ENCODE measurements at places on chromosomes 3 and 15. TPM values are rescaled to one million over a fixed set of nuclear protein-coding genes. Genes with fewer than 3 reads are reported as not detected.

- no peak for DNase-seq
Measured at GRCh38 chr3:34070831-34071585, 272.6 kb downstream of the PDCD6IP start.

DNA sequence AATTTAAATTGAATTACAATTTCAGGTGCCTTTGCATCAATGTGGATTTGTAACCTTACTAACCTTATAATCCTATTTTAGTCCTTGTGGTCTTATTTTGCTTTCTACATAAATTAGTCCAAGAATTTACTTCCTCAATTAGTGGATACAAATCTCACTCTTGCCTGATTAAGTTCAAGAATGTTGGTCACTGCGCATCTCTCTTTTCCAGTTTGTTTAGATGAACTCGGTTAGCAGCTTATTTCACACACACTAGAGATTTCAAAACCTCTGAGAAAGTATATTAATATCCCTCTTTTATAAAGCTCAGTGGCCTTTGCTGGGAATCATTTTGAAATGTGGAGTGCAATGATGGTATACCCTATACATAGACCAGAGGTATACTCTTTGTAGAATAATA, 243.4 kb downstream of the DTWD1 start:
- no peak for DNase-seq

DNA sequence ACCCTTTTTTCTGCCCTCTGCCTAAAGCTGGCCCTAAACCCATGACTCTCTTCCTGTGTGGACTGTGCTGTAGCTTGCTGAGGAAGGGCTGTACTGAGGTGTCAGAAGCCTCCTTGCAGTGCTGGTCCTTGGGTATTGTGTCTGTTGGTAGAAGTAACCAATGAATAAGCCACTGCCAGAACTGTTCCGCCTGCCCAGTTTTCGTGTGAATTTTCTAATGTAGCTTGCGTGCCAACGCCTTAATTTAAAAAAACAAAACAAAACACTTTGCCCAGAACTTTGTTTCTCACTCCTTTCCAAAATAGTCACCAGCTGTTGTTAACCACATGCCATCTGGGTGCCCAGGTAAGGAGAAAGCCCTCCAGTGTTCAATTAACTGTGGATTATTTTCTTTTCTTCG, 101.9 kb downstream of the KLHL25 start:
- DNase-seq, result peak; percentile 21

GRCh38 chr3:13018043-13018451, 55.2 kb downstream of the IQSEC1 start:
- DNase-seq, result no peak

GRCh38 chr3:43347774-43348173, 61.4 kb downstream of the SNRK start:
- no peak for DNase-seq

GRCh38 chr3:8540456-8540855, 38.8 kb downstream of the LMCD1 start:
- no peak for DNase-seq

DNA sequence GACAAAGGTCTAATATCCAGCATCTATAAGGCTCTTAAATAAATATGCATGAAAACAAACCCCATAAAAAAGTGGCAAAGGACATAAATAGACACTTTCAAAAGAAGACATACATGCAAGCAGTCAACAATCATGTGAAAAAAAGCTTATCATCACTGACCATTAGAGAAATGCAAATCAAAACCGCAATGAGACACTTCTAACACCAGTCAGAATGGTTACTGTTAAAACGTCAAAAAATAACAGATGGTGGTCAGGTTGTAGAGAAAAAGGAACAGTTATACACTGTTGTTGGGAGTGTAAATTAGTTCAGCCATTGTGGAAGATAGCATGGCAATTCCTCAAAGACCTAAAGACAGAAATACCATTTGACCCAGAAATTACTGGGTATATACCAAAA, 440.7 kb upstream of the KCNMB2 start:
- DNase-seq, result no peak

GRCh38 chr3:30680789-30681648, 74.6 kb downstream of the TGFBR2 start:
- no peak for DNase-seq

DNA sequence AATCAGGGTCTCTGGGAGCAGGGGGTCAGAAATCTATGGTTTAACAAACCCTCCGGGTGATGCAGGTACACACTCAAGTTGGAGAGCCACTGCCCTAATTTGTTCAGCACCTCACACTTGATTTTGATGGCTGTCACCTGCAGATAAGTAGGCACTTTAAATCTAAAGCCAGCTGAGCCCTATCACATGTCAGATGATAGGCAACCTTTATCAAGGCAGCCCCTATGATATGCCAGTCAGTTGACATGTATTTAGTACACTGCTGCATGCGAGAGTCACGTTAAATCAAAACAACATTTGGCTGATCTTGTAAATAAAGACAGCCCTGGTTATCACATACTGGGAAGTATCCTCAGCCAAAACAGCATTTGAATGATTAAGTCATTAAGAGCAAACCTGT, 104.4 kb upstream of the MCTP2 start:
- DNase-seq, result no peak

DNA sequence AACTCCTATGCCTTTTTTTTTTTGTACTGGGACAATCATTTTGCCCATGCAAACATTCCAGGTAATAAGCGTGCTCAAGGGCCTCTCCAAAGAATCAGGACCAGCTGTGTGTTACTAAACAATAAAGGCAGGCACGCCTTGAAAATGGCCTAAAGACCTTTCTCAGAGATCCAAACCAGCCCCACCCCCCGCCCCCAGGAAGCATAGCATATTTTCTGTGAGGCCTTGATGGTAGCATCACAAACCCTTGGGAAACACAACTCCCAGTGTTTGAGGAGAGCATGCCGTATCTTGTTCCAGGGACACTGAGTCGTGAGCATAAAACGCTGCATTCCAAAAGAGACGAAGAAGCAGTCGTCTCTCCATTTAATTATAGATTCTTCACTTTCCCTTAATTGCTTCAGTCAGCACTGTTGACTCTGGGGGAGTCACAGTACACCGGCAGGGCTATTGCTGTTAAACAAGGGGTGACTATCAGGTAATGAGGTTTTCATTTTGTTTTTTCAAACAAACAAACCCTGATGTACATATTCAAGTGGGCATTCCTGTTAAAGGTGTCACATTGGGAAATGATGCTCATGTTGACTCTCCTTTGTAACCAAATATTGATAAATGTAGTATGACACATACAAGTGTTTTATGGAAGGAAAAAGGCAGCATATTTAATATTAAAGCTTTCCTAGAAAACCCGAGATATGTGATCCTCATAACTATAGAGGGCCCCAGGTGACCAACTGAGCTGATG, 4.4 kb upstream of the TPM1 start:
- no peak for DNase-seq

DNA sequence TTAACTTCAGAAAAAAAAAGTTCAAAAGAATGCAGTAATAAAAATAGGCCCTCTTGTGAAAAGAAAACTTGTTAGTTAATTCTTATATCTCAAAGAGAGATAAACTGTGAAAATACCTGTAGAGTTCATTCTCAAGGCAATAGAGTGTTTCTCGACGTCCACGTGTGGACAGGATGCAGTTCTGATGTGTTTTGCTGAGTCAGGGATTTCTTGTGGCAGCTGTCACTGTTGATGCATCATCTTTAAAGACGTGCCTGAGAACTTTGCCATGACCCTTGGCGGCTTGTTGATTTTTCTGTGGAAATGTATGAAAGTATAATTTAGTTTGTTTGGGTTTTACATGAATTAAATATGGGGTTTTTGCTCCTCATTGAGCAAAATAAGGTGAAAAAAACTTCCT, 702.2 kb downstream of the NLGN1 start:
- DNase-seq, result no peak

- no peak for DNase-seq
Measured at GRCh38 chr3:14301558-14301957, 100.8 kb upstream of the SLC6A6 start.

DNA sequence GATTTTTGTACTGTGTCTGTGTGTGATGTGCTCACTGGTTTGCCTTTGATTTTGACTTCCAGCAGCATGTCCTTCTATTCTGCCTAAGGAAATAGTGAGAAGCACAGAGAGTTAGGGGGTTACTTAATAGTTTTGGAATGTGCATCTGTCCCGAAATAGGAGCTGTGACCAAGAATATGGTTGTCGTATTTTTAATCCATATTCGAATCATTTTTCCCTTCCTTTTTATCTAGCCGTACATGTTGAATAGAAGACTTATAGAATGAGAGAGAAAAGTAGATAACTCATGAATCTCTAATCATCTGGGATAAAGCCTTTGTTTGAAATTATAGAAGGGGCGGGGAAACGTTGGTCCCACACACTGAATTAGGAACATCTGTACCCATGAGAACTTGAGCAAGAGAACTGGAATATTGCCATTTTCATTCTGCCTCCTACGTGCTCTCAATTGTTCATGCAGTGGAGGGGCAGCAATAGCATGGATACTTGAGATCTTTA, 23.6 kb downstream of the CRTC3 start:
- no peak for DNase-seq

DNA sequence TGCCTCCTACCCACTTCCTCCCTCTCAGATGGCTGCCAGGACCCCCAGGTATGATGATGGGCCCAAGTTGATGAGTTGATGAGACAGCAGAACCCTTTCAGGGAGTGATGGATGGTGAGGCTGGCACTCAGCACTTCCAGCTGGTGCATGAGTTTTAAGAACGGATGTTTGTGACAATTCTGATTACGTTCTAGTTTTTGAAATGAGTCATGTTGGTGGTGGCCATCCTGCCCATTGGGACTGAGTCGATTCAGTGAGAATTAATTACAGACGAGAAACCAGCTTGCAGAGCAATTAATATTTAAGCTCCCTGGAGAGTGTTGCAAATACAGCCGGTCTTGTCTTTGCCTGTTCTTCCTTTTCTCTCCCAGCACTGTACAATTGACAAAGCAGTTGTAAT, 56.9 kb upstream of the NR2C2 start:
- no peak for DNase-seq

DNA sequence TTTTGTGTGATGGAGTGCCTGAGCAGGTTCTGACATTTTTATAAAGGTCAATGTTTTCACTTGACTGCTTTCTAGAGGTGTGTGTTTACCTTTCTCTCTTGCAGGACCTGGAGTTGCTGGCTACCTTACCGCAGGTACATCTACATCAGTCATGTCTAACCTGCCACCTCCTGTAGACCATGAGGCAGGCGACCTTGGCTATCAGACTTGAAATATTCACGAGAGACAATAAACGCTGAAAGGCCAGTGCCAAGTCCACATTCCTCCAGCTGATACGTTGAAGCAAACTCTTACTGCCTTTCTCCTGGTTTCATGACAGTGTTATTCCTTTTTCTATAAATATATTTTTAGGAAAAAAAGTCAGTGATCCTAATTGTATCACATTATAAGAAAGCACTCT, 59.0 kb upstream of the ACKR4 start:
- no peak for DNase-seq

- no peak for DNase-seq
Measured at GRCh38 chr3:112425858-112426750, 73.2 kb downstream of the BTLA start.

DNA sequence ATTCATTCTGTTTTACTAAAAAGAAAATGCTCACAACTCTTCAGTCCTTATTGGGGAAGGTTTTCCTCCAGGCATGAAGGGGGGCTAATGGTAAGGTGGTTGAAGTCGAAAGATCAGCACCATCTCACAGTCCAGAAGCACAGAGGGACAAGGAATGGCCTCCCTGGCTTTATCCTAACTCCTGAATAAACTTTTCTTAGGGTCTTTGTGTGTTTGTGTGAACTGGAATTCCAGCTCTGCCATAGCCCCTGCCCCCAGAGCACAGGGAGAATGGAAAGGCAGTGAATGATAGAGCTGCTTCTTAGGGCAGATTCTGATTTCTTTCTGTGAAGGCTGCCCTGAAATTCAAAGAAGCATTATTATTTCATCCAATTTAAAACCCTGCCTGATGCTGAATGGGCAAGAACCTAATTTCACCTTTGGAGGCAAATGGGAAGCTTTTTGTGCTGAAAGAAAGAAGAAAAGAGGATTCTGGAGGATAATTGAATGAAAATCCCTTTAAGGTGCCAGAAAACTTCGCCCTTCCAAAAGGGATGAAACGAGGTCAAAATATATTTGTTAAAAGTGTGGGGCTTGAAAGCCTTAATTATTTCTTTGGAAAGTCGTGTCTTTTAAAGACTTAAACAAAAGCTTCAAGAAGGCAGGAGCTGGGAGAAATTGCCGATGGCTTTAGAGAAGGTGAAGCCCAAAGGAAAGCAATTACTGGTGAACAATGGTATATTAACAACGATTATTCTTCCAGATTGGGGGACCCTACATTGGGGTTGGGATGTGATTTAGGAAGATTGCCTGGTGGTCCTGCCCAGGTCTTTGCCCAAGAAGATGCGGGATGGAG, 259.9 kb upstream of the RGMA start:
- DNase-seq, result no peak

DNA sequence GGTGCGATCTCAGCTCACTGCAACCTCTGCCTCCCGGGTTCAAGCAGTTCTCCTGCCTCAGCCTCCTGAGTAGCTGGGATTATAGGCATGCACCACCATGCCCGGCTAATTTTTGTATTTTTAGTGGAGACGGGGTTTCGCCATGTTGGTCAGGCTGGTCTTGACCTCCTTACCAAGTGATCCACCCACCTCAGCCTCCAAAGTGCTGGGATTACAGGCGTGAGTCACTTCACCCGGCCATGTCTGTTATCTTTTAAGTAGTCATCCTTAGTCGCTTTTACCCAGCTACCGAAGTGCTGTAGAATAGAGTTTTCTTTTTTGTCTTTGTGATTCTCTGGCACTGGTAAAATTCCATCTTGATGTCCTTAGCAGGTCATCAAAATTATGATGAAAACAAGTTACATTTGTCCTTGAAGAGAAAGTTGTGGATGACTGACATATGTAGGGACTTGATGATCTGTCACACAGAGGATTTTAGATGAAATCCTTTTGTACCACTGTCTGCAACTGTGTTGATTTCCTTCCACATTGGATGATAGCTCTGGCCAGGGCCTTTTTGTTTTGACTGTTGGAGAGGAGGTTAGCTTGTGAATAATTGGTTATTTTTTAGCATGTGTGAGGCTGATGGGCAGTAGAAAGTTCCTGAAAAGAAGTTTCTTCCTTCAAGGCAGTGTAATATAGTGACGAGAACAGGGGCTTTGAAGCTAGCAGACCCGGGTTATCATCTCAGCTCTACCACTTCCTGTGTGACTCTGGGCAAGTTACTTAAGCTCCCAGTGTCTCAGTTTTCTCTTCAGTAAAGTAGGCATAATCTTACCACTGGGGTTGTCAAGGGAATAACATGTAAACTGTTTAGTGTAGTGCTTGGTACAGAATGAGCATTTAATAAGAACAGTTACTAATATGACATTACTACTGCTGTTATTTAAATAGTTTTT, 18.8 kb downstream of the ATG7 start:
- DNase-seq, result no peak

GRCh38 chr3:97863775-97864174, 42.0 kb downstream of the CRYBG3 start:
- DNase-seq, result no peak

The ST8SIA2 gene
- total RNA-seq, result not detected

The GXYLT2 gene
- total RNA-seq, result not detected

The DAZL gene
- 0.08 TPM for total RNA-seq

The ADGRG7 gene
- total RNA-seq, result not detected

The UBA7 gene
- total RNA-seq, result 27.7 TPM

The GLCE gene
- 3.8 TPM for total RNA-seq

The ARPP21 gene
- not detected for total RNA-seq

The RNF7 gene
- total RNA-seq, result 73.1 TPM

The ALAS1 gene
- 70.9 TPM for total RNA-seq

The NPTN gene
- total RNA-seq, result 65.5 TPM
